ENCODE measurements at places on chromosomes 4 and X.

DNA sequence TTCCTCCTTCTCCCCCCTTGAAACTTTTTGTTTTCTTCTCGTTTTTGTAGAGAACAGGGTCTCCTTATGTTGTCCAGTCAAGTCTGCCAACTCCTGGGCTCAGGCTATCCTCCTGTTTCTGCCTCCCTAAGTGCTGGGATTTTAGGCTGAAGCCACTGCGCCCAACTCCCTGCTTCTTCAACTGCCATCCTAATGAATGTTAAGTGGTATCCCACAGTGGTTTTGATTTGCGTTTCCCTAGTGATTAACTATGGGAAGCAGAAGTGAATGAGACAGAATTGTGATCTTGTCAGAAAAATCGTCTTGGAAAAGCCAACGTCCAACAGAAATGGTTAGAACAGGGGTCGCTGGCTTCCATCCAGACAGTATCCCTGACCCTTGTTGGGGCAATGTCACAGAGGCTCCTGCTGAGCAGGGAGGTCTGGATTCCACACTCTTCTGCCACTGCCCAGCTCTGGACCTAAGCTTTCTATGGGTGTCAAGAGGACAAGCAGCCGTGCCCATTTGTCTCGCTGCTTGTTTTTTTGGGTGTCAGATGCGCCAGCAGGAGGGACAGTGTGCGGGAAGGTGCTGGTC is 869 bp upstream of the ADD1 start:
- no peak for DNase-seq

GRCh38 chr4:52618795-52619590 is 40.1 kb downstream of the USP46 start:
- DNase-seq = no peak

DNA sequence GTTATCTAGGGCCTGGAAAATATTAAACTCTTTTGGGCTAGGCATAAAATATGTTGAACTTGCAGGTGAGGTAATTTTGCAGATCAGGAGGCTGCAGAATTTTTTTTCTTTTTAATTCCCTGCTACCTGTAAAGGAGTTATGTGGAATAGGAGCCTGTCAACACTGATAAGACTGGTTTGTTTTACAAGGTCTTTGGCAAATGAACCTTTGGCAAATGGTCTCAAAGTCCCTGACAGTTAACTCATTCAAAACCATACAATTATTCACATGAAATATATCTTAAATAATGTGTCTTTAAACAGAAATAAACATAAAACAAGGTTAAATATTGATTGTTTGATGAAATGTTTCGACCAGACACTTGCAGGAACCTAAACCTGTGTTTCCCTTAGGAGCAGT is 340.2 kb downstream of the GASK1B start:
- no peak for DNase-seq

DNA sequence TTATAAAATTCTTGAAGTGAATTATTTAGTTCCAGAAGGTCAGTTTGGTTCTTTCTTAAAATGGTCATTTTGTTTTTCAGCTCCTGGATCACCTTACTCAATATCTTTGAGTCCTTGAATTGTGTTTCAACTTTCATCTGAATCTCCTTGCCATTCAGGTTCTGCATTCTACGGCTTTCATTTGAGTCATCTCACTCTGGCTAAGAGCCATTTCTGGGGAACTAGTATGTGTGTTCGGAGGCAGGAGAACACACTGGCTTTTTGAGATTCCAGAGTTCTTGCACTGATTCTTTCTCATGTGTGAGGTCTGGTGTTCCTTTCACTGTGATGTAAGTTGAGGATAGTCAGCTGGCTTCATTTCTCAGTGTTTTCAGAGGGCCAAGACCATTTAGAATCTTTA is 708.4 kb upstream of the FRG1 start:
- peak; percentile 19 for DNase-seq

DNA sequence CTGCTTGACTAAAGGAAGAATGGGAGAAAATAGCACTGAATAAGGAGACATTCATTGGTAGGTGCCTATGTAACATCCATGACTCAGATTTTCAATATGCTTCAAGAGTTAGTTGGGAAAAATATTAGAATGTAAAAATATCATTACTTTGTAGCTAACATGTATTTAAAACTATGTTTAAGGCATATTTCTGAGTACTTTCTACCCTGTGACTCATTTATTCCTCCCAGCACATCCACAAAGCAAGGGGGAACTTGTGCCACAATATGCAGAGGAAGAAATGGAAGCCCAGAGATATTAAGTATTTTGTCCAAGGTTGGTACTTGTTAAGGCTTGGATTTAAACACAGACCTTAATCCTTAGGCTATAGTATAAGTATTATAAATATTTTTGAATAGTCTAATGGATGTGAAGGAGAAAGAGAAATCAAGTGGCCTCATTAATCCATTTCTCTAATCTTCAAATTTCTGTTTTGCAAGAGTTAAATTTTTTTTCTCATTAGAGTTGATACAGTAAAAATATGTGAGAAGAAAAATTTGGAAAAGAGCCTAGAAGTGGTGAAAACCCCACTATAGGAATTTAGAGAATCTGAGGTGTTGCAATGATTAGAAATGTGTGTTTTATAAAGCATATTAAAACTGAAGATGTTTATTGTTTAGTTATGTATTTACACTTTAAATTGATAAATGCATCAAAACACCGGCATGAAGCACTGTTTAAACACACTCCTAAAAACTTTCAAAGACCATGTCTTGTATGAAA is 149.3 kb upstream of the GYPA start:
- DNase-seq = no peak

DNA sequence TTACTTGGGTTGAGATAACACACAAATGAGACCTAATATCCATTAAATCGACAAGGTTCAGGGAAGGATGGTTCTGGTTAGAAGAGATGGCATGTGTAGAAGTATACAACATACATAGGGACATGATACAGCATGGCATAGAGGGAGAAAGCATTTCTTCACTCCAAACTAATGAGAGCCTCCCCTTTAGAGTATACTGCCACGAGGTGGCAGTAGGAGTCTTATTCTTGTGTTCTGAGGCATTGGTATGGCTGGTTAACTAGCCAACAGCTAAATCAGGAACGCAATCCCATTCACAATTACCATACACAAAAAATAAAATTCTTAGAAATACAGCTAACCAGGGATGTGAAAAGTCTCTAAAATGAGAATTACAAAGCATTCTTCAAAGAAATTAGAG is 29.1 kb upstream of the TRO start:
- no peak for DNase-seq

DNA sequence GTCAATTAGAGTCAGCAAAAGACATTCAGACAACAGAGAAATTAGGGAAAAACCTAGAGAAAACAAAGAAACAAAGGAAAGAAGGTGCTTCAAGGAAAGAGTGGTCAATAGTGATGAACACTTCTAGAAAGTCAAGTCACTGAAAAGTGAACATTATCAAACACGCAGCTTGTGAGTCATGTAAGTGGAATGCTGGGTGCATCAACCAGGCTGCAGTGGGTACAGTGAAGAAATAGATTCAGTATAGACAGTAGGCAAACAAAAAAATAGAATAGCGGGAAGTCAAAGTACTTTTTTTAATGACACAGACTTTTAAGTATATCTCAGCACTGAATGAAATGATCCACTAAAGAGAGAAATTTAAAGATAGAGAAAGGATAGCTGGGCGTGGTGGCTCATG is 245.8 kb downstream of the ARHGAP24 start:
- peak; percentile 43 for DNase-seq

- DNase-seq = no peak
Measured at GRCh38 chr4:7768736-7769135, 170.9 kb downstream of the AFAP1 start.

DNA sequence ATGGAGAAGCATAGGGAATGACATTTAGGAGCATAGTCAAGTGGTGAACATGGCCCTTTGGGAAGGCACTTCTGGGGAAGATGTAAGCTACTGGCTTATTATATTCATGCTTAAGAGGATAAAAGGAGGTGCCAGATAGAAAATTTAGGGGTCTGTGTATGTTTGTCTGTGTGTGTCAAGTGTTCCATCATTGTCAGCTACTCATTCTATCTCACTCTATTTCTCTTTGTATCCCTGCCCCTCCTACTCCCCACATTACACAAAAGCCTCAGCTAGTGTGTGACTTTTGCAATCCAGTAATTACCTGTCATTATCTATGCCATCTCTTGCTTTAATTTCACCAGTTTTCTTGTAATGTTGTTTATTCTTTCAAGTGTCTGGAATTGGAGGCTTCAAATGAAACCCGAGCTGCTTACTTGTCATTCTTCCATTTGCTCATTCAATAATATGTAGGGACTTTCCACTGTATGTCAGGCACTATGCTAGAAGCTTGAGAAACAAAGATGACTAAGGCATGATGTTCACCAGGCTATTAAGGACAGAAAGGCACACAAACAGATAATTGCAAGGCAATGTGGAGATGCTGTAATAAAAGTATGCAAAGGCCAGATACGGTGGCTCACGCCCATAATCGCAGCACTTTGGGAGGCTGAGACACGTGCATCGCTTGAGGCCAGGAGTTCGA is 229.8 kb upstream of the TEX13C start:
- peak; percentile 1 for DNase-seq

DNA sequence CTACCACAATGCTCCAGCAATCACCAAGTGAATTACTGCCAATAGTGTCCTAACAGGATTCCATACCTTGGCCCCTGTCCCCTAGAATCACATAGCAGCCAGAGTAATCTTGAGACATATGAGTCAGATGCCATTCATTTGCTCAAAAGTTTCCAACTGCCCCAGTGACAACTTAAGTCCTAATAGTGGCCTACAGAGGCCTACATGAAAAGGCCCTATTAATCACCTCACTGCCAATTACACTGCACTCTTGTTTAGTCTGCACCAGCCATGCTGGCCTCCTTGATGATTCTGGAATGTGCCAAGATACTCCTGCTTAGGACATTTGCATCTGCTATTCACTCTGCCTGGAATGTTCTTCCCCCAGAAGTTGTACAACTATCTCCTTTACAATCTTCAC is 130.7 kb downstream of the NR3C2 start:
- DNase-seq = no peak

GRCh38 chr4:17316566-17316965 is 195.3 kb downstream of the QDPR start:
- no peak for DNase-seq
